ENCODE measurements at places on chromosomes 11 and 22.

DNA sequence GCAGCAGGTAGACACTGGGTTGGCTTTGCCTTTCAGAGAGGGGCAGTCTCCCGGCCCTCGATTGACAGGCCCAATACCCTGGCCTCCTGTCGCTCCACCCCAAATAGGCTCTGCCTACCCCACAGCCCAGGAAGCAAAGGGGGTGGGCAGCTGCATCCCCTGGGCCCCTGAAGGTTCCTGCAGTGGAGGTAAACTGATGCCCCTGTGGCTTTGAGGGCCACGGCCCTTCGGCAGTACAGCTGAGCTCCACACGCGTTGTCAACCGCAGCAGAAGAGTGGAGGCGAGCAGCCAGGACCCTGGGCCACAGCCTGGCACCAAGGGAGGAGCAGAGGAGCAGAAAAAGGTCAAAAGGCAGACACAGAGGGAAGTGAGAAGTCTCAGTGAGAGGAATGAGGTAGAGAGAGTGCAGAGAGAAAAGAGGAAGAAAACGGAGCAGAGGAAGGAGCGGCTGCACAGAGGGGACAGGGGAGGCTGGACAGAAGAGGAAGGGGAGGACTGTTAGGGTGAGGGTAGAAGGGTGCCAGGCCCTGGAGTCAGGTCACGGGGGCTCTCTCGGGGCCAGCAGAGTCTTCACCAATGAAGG, 64.0 kb downstream of the SLC22A12 start:
- no peak for DNase-seq

- DNase-seq = no peak
Measured at GRCh38 chr11:114050258-114050927, 9.1 kb upstream of the ZBTB16 start.

DNA sequence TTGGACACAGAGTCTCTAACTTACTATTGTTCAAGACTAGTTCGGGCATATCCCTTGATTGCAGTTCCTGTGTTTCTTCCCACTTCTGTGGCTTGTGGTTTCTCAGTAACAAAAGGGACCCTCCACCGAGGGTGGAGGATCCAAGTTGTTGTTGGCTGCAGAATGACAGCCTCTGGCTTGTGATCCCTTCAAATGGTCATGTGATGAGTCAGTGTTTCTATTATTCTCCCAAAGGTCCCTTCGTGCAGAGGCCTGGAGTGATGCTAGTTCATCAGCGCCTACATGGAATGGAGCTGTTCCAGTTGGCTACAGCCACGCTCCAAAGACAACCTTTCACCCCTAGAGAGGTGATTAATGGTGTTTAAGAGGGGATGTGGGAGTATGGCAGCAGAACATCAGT, 2.6 kb upstream of the VWCE start:
- no peak for DNase-seq

DNA sequence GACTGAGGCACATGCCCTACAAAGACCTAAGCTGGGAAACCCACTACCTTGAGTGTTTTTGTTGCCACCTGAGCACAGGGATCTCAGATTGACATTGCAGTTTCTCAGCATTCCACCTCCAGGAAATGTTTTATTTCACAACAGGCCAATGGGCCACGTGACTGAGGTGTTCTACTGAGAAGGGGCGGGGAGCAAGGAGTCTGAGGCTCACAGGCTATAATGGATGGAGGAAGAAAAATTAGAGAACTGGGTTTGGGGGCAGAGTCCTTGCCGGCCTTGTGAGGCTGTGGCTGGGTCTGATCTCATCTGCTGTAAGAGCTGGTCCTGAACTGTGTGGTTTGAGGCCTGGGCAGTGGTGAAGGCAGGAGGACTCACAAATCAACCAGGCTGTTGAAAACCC, 40.7 kb downstream of the ZNF202 start:
- DNase-seq = no peak

DNA sequence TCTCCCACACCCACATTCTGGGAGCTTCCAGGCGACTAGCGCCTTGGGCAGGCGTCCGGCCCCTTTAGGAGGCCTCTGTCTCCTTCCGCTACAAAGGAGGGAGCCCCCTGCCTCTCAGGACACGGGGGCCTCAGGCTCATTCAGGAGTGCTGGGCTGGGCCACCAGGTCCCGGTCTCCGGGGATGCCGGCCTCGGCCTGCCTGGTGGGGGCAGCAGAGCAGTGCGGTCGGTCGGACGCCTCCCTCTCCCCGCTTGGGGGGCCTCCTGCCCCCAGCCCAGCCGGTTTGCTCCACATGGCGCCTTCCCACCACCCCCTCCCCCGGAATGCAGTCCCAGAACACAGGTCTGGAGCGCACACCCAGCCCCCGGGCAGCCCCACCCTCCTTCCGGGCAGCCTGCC, 21.9 kb downstream of the MRPL23 start:
- DNase-seq = no peak

GRCh38 chr11:47414685-47415070, 6.3 kb downstream of the SLC39A13 start:
- no peak for DNase-seq

- DNase-seq = no peak
Measured at GRCh38 chr11:70167723-70168404, 35.2 kb upstream of the FADD start.

- DNase-seq = no peak
Measured at GRCh38 chr11:119434591-119435330, 11.8 kb upstream of the THY1 start.

- no peak for DNase-seq
Measured at GRCh38 chr11:108994887-108995286, 330.0 kb downstream of the DDX10 start.

DNA sequence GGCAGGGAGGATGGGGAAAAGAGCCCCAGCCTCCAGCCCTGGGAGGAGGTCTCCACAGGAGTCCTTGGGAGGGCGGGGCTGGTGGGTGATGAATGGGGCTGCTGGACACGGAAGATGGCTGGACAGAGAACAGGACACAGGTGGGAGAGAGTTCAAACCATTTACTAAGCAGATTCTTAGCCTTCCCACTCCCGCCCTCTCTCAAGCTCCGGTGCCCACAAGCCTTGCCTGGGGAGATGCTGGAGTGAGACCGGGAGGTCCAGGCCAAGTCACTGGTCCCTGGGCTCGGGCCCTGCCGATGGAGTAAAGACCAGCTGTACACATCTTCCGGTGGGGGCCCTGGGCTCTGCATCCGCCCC, 1.4 kb downstream of the CLDN5 start:
- no peak for DNase-seq

- DNase-seq = no peak
Measured at GRCh38 chr11:23688835-23689234, 808.0 kb upstream of the LUZP2 start.

- DNase-seq = no peak
Measured at GRCh38 chr11:67500484-67500821, 4.7 kb downstream of the PITPNM1 start.

DNA sequence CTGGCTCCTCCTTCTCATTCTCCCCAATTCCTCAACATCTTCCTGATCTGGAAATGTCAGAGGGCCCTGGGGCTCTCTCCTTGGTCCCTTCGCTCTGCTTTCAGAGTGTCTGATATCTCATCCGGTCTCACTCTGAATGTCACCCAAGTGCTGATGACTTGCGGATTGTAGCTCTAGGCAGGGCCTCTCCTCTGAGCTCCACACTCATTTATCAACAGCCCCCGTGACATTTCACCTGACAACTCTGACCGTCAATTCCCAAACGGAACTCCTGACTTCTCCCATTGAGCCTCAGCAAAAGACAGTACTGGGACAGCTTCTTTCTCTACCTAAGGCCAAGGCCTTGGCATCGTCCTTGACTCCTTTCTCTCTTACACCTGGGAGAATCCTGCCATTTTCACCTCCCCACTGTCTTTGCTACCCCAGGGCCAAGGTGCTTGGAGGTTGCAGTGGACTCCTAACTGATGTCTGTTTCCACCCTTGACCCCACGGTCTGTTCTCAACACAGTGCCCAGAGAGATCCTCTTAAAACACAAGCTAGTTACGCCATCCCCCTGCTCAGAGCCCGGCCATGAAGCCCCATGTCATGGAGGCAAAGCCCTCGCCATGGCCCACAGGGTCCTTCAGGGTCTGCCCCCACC, 57.5 kb upstream of the THY1 start:
- DNase-seq = no peak

GRCh38 chr11:34846467-34846866, 69.7 kb downstream of the APIP start:
- no peak for DNase-seq

DNA sequence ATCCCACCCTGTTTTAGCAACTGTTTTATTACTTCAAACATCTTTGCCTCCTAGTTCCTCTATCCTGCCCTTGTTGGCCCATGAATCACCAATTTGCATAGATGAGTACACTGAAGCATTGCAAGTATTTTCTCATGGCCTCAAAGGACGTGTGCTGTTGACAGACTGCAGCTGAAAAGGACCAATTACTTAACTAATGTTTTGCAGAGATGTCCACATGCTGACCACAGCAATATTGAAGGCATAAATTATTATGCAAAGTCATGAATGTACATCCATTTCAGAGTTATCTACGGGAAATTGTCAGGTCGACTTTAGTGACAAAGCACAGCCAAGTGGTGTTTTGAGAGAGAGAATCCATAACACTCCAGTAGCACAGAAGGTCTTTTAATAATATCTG, 64.8 kb downstream of the CADM1 start:
- DNase-seq = no peak

DNA sequence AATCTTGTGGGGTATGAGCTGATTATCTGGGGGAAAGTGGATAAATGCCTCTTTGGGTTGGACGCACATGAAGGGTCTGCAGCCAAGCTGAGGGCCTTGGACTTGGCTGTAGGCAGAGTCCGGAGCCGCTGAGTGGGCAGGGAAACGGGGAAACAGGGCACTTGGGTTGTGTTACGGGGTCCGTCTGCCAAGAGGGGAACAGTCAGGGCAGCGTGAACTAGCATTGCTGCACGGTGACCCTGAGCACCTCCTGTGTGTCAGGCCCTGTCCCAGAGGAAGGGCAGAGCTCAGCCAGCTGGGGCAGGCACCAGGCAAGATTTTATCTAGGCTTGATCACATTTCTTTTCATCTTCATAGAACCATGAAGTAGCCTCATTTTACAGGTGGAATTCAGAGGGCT, 11.9 kb downstream of the FAM83F start:
- no peak for DNase-seq

DNA sequence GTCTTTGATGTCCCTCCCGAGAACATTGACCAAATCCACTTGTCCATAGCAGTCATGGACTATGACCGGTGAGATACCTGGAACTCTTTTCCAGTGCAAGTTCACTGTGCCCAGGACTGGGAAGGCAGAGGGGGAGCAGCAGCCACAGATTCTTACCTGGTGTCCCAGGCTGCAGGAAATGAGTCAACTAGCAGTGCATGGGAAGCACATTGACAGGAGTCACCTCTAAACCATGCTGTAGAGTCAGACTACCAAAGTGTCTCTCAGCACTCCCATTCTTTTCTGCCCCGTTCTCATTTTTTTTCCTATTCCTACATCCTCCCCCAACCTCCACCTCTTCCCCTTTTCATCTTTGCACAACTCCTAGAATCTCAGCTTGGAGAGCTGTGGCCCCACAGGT, 67.2 kb upstream of the OLFML1 start:
- DNase-seq = no peak

DNA sequence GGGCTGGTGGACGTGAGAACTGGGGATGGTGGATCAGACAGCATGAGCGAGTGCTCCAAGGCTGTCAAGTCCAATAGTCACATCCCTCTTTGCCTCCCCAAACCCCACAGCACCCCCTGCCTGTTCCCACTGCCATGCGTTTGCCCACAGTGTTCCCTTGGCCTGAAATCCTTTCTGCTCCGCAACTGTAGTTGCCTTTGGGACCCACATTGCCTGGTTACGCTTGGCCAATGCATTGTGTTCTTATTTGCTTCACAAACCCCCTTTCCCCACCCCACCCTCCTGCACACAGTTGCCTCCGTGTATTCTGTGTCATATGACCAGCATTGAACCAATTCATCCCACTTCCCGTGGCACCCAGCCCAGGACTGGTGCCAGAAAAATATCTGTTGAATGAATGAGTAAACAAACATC, 2.1 kb upstream of the KIAA0930 start:
- DNase-seq = no peak

GRCh38 chr11:27514076-27514475, 7.5 kb upstream of the LIN7C start:
- DNase-seq = no peak

- DNase-seq = no peak
Measured at GRCh38 chr11:121237686-121238658, 54.6 kb upstream of the SC5D start.

- no peak for DNase-seq
Measured at GRCh38 chr22:46984751-46985506, 222.5 kb downstream of the TBC1D22A start.

DNA sequence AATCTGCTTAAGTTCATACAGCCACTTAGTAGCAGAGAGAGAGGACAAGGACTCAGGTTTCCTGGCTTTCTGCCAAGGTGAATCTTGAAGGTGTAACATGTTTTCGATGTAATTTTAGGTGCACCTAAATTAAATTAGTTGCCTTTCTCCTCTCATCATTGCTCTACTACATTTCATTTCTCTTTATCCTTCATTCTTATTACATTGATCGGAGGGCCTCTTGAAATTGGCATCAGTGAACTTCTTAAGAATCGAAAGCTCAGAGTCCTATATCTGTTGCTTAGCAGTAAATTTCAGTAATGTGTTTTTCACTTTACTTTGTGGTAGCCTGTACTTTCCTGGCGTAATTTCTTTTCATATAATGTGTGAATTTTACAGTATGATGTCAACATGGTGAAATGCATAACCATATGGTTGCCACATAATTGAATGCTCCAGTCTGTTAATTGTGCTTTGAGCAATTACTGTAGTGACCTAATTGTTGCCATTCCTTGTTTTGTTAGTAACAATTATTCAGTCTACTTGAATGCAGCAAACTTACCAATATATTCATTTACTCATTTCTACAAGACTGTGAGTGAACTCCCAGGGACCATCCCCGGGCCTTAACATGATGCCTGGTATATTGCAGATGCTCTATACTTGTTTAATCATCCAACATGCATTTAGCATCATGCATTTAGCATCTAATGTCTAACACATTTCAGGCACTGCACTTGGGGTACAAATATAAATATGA, 138.1 kb downstream of the MAML2 start:
- peak; percentile 59 for DNase-seq

- no peak for DNase-seq
Measured at GRCh38 chr11:20247591-20248007, 87.3 kb upstream of the DBX1 start.
